ENCODE measurements at places on chromosomes 2 and 18.

GRCh38 chr2:216486271-216486670 is 12.4 kb upstream of the RPL37A start:
- no peak for DNase-seq

DNA sequence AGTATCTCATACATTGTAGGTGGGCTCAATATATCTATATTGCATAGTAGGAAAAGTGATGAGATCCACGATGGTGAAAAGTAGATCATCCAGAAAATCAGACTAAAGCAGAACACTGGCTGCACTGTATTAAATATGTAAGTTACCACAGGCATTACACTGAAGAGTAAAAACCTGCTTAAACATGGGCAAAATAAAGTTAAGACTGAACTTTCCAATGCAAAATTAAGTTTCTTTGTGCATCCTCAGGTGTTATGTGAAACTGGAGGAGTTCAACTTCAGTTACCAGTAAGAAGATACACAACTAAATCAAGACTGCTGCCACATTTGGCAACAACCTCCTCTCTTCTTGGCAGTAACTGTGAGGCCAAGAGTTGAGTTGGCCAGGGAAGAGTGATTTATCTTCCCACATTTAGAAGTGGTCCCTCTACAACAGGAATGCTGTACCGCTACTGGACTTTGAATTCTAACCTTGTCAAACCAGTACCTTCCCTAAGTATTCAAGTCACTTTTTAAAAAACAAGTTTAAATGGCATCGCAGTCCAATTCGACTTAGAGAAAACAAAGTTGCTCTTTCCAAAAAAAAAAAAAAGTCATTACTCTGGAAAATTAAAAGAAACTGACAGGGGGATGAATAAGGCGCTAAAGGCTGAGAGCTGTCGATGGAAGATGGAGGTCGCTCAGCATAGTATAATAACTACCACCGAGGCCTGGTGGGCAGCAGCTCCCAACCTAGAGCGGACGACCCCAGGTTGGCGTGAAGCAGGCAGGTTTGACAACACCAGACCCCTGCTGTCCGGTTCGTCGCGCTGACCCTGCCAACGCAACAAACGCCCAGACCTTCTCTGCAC is 1.1 kb downstream of the MAP4K3 start:
- DNase-seq, result no peak

DNA sequence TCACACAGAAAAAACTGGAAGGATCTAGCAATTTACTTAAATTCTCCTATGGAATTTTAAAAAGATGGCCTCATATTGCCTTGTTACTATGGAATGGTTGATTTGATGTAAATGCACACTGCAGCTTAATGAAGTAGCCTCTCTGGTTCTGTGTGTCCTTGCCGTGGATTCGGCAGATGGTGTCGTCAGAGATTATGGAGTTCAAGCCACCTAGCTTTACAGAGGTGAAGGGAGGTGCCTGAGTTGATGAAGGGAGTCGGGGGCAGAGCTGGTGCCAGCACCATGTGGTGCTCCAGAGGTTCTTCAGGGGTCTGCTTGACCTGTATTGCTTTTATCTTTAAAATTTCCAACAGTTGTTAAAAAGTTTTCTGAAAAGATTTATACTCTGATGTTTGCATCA is 48.8 kb downstream of the ASAP2 start:
- DNase-seq, result no peak

DNA sequence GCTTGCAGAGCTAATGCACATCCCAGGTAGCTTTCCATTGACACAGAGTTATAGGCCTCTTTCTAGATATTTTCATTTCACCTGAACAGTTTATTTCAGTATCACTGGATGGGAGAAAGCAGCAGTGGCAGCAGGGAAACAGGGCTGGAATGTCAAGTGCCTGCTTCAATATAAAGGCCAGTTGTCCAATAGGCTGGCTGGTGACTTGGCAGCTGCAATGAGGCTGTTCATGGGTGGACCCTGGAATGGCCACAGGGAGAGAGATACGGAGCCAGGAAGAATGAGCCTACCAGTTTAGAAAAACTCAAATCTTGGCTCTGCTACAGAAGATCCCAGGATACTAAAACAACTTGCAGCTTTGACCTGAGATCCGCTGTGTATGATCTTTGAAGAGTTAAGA is 185.0 kb downstream of the BCL11A start:
- no peak for DNase-seq

- DNase-seq, result no peak
Measured at GRCh38 chr2:74567881-74568280, 13.4 kb downstream of the DOK1 start.

- DNase-seq, result no peak
Measured at GRCh38 chr18:58291131-58291530, 247.1 kb downstream of the NEDD4L start.

DNA sequence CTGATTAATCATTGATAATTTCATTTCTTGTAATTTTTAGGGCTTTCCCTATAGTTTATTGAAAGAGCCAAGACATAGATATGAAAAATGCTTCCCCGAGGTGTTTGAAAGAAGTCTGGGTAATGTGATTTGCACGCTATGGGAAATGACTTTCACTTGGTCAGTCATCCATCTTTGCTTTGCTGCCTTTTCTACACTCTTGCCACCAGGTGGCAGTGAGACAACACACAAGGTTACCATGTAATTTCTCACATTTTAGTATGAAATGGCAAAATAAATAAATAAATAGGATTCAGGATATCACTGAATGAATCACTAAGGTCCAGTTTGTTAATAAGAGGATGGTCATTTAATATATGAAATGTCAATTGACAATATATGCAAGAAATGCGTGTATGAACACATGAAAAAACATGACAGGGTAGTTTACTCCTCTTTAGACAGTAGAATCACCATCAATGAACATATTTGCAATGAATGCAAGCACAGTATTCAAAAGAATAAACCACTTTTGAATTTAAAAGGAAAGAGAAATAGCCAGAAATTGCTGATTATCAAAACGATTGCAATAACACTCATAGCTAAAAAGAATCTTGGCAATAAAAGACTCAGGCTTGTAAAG is 52.2 kb upstream of the KCNH7 start:
- DNase-seq, result no peak

- DNase-seq, result no peak
Measured at GRCh38 chr18:78433562-78433961, 546.1 kb upstream of the SALL3 start.

DNA sequence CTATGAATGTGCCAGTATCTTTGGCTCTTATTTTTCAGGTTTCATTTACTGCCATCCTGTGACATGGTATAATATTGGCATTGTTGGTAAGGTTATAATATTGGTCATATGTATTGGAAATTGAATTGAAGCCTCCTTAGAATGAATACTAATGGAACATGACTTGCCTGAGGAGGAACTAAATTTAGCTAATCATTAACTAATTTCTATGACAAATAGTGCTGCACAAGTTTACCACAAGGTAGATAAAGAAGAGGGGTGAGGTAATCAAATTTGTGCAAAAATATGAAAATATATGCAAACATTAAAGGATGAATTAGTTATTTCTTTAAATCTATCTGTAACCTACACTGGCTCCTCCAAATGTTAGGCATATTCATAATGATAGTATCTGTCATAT is 43.2 kb upstream of the ORC2 start:
- no peak for DNase-seq

- no peak for DNase-seq
Measured at GRCh38 chr2:237154082-237154638, 68.5 kb downstream of the COPS8 start.

GRCh38 chr2:147917161-147917560 is 72.3 kb downstream of the ACVR2A start:
- no peak for DNase-seq

GRCh38 chr2:64607381-64608304 is 46.1 kb downstream of the SERTAD2 start:
- no peak for DNase-seq
